ENCODE measurements at places on chromosomes 4 and X. TPM values are rescaled to one million over a fixed set of nuclear protein-coding genes. Genes with fewer than 3 reads are reported as not detected.
A peak's percentile ranks its signal among the peaks of the same experiment; 100 is the strongest.

- H3K4me1 ChIP-seq: no peaks in the 10 kb centered on the region
- H3K4me3 ChIP-seq: no peak overlapping the region
- H3K27me3 ChIP-seq: no peaks in the 10 kb centered on the region
- no peaks in the 10 kb centered on the region for H3K36me3 ChIP-seq
- H3K27ac ChIP-seq: no peak overlapping the region
These were observed 1566.5 kb upstream of the PCDH7 start for GRCh38 chr4:29153642-29154041.

GRCh38 chr4:140807491-140808252, 51.5 kb upstream of the TBC1D9 start:
- H3K4me1 ChIP-seq: peaks cover 85% of the 10 kb centered on the region
- H3K27me3 ChIP-seq: no peaks in the 10 kb centered on the region
- peak overlapping the region; percentile 82 for H3K27ac ChIP-seq
- no peak overlapping the region for H3K4me3 ChIP-seq
- peak; percentile 80 for DNase-seq
- H3K36me3 ChIP-seq: no peaks in the 10 kb centered on the region

- H3K4me1 ChIP-seq: peaks cover 51% of the 10 kb centered on the region
- H3K4me3 ChIP-seq: no peak overlapping the region
These were observed 3.2 kb downstream of the SCARB2 start for GRCh38 chr4:76210452-76210851.

- H3K4me3 ChIP-seq: no peak overlapping the region
- no peak for DNase-seq
- H3K27me3 ChIP-seq: no peaks in the 10 kb centered on the region
- H3K27ac ChIP-seq: no peak overlapping the region
- no peaks in the 10 kb centered on the region for H3K4me1 ChIP-seq
These were observed 229.5 kb downstream of the STK32B start for GRCh38 chr4:5280828-5281227.

DNA sequence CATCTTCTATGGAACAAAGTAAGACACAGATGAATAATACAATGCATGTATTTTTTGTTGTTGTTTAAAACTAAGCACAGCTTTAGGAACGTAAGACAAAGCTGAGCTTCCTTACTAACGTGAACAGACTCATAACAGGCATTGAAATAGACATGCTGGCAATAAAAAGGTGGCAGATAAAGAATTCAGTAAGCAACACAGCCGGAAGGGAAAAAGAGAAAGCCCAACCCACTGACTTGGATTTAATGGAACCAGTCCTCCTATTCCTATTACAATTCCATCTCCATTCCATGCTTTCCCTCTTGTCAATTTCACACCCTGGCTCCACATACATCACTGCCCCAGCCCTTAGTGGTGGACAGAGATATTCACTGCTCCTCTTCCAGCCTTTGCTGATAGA, 182.1 kb downstream of the NSUN7 start:
- no peaks in the 10 kb centered on the region for H3K4me1 ChIP-seq
- H3K27me3 ChIP-seq: no peaks in the 10 kb centered on the region

DNA sequence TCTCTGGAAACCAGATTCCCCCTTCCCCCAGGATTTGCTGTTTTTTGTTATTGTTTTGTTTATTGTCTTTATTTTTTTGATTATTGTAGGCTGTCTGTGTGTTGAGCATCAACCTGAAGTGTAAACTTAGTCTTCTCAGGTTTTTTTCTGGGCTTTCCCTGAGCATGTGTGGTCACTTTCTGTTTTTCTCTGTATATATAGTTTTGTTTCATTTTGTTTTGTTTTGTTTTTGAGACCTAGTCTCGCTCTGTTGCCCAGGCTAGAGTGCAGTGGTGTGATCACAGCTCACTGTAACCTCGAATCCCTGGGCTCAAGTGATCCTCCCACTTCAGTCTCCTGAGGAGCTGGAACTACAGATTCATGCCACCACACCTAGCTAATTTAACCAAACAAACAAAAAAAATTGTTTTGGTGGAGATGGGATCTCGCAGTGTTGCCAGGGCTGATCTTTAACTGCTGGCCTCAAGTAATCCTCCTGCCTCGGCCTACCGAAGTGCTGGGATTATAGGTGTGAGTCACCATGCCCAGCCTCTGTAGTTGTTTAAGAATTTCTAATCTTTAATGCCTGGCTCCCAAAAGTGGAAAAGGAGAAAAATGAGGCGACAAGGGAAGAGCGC, 9.1 kb downstream of the IL13RA1 start:
- no peaks in the 10 kb centered on the region for H3K36me3 ChIP-seq
- peak overlapping the region; percentile 76 for H3K27ac ChIP-seq
- peaks cover 14% of the 10 kb centered on the region for H3K4me1 ChIP-seq
- peak; percentile 36 for DNase-seq
- no peak overlapping the region for H3K4me3 ChIP-seq

GRCh38 chr4:6470502-6471306, 1.7 kb downstream of the PPP2R2C start:
- H3K36me3 ChIP-seq: no peaks in the 10 kb centered on the region
- H3K4me3 ChIP-seq: no peak overlapping the region
- no peaks in the 10 kb centered on the region for H3K4me1 ChIP-seq
- no peak for DNase-seq

- H3K27ac ChIP-seq: no peak overlapping the region
- H3K4me3 ChIP-seq: no peak overlapping the region
- no peaks in the 10 kb centered on the region for H3K27me3 ChIP-seq
- DNase-seq: no peak
These were observed 78.4 kb downstream of the PWWP3B start for GRCh38 chrX:106246511-106246910.

DNA sequence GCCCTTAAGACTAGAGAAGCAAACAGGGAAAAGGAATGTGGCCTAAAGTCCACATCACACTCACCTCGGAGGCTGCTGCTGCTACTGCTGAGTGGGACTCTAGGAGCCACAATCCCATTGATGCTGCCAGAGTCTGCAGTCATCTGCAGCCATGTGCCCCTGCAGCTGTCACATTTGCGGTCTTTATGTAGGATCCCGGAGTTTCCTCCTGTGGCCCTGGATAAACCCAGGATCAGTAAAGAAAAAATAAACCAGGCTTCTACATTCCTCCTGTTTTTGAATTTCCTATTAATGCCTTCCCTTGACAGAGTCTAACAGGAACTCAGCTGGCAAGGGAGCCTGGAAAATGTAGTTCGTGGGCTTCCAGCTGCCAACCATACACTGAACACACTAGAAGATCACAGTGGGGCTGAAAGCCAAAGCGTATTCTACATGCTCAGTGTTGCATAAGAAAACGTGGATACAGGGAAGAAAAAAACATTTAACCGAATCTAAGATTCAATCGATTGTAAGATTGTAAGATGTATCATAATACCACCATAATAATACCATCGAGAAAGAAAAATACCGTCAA, 10.3 kb upstream of the PHEX start:
- no peaks in the 10 kb centered on the region for H3K27me3 ChIP-seq
- no peak overlapping the region for H3K27ac ChIP-seq
- H3K4me3 ChIP-seq: no peak overlapping the region

DNA sequence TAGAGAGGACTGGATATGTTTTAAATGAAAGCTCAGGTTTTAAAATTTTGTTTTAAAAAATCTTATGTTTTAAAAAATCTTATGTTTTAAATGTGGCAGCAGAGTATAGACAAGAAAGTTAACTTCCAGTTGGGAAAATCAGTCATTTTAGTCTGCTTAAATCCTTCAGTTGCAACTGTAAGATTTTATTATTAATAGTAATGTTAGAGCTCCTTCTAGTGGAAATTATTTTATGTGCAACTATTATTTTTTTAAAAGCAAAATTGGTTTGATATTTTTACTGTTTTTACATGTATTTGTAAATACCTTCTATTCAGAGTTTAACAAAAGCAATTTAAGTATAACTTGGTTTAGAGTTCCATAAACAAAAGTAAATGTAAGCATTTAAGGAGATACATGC, 8.5 kb upstream of the NUDT6 start:
- H3K4me3 ChIP-seq: no peak overlapping the region
- peaks cover 38% of the 10 kb centered on the region for H3K36me3 ChIP-seq
- DNase-seq: peak; percentile 27
- H3K27ac ChIP-seq: no peak overlapping the region

DNA sequence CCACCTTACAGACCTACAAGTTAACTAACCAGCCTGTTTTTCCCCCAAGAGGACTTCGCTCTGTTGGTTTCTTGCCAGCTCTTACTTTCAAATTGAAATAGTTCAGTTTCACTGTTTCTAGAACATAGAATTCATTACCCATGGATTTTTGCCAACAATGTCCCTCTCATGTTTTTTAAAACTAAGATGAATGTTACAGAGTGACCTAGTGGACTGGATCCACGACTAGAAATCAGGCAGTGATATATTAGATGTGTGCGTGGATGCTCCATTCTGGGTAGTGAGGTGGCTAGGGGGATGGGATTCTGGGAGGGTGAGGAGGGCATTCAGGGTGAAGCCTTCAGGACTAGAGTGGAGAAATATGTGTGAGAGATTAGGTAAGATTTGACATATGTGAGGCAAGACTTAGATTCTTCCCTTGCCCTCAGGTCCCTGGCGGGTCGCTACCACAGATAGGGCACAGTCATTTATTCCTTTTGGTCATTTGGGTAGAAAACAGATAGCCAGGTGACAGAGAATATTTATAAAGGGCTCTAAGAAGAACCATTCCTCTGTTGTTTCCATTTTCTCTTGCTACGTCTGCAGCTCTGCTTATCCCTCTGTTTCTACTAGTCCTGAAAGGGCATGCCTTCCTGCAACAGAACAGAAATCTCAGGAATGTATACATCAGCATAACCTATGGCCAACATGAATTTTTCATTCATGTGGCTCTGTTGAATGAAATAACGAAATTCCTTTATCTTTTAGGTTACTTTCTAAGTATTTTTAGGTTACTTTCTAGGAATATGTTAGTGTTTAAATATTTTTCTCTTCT, 15.4 kb upstream of the JADE1 start:
- H3K4me3 ChIP-seq: no peak overlapping the region
- no peak for DNase-seq
- H3K27ac ChIP-seq: no peak overlapping the region

DNA sequence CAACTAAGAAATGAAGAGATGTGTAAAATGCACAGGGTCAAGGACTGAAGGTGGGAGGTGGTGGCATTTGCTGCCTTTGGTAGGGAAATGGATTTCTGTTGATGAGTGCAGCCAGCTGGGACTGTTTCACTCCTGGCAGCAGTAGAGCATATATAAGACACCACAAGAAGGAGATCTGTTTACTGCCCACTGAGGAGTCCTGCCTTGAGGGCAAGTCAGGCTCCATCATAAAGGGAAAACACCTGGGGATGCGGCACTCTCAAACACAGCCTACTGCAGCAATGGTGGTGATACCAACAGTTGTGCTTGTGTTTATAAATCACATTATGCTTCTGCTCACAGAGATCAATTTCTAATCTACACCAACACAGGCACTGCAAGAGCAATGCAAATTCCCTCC, 222.1 kb downstream of the TACR3 start:
- H3K4me3 ChIP-seq: no peak overlapping the region
- H3K27ac ChIP-seq: no peak overlapping the region
- H3K36me3 ChIP-seq: no peaks in the 10 kb centered on the region
- H3K4me1 ChIP-seq: no peaks in the 10 kb centered on the region

DNA sequence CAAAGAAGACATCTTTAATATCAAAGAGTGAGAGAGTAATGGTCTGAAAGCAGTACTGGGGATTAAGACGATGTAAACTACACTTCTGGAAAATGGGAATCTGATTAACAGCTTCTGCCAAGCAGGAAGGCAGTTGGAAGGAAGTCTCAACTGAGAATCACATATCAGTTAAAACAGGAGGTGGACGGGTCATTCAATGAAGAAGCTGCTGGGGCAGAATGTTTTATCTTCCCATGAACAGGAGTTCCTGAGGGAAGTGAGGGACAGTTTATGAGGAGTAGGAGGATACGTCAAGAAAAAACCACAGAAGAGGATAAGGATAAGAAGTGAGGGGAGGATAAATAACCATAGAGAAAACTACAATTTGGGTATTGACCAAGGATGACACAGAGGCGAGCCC, 38.7 kb upstream of the MAGEA10 start:
- H3K4me3 ChIP-seq: no peak overlapping the region
- no peaks in the 10 kb centered on the region for H3K27me3 ChIP-seq
- DNase-seq: no peak
- no peak overlapping the region for H3K27ac ChIP-seq
- H3K4me1 ChIP-seq: no peaks in the 10 kb centered on the region
- H3K36me3 ChIP-seq: no peaks in the 10 kb centered on the region

GRCh38 chr4:73452953-73453700, 17.1 kb downstream of the AFP start:
- H3K36me3 ChIP-seq: no peaks in the 10 kb centered on the region
- H3K27ac ChIP-seq: no peak overlapping the region
- no peak overlapping the region for H3K4me3 ChIP-seq
- H3K27me3 ChIP-seq: no peaks in the 10 kb centered on the region

DNA sequence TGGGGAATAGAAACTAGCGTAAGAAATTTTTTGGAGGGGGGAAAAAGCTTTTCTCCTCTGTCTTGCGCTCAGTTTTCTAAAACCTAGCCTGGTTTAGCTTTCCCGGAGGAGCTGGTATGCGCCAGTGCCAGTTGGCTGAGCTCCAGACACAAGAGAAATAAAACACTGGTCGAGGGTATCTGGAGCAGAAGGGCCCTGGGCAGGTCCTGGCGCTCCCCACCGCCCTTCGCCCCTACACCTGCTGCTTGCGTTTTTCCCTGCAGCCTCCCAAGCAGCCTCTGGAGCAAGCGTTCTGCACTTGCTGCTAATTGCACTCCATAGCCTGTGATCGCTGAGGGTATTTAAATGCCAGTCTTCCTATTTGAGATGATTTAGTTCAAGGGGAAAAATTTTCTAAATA, 816 bp downstream of the EREG start:
- no peaks in the 10 kb centered on the region for H3K36me3 ChIP-seq
- no peak for DNase-seq
- H3K27me3 ChIP-seq: peaks cover 17% of the 10 kb centered on the region
- H3K4me1 ChIP-seq: peaks cover 11% of the 10 kb centered on the region
- H3K27ac ChIP-seq: no peak overlapping the region

- H3K27me3 ChIP-seq: no peaks in the 10 kb centered on the region
- no peak for DNase-seq
- H3K36me3 ChIP-seq: peaks cover 3% of the 10 kb centered on the region
These were observed 62.7 kb downstream of the TMEM131L start for GRCh38 chr4:153528705-153529485.

GRCh38 chrX:318068-318738, 393 bp downstream of the GTPBP6 start:
- H3K36me3 ChIP-seq: no peaks in the 10 kb centered on the region
- peaks cover 16% of the 10 kb centered on the region for H3K4me1 ChIP-seq
- H3K4me3 ChIP-seq: peak overlapping the region; percentile 70
- DNase-seq: peak; percentile 99
- H3K27me3 ChIP-seq: no peaks in the 10 kb centered on the region

The NHS gene
- not detected for total RNA-seq

The PNMA5 gene
- 0.62 TPM for total RNA-seq

The MTNR1A gene
- total RNA-seq: not detected

The USP51 gene
- total RNA-seq: 3.2 TPM

The MAGEC2 gene
- not detected for total RNA-seq

The RASGEF1B gene
- total RNA-seq: 141 TPM

The ATP7A gene
- 14.8 TPM for total RNA-seq

The SUPT20HL2 gene
- not detected for total RNA-seq

The TMSB15C gene
- 5.4 TPM for total RNA-seq

The ATOH1 gene
- total RNA-seq: not detected

The VCX2 gene
- total RNA-seq: not detected

Data from B cell (primary cell).